HS-5 (cell line): ENCODE measurements at places on chromosomes 3 and 15.

DNA sequence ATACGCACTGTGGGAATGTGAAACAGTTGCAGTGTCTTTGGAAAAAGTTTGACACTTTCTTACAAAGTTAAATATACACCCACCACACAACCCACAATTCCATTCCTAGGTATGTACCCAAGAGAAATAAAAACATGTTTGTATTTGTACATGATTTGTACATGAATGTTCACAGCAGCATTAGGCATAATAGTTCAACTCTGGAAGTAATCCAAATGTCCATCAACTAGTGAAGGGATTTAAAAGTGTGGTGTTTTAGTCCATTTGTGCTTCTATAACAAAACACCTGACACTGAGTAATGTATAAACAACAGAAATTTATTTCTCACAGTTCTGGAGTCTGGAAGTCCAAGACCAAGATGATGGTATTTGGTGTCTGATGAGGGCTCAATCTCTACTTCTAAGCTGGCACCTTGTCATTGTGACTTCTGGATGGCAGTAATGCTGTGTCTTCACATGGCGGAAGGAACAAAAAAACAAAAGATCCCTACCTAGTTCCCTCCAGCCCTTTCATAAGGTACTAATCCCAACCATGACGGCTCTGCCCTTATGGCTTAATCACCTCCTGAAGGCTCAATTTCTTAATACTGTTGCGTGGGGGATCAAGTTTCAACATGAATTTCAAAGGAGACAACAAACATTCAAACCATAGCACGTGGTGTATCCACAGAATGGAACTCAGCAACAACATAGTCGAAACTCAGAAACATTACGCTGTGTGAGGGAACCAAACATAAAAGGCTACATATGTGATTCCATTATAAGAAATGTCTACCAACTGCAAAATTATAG is 120.5 kb downstream of the AQP9 start:
- DNase-seq: no peak

DNA sequence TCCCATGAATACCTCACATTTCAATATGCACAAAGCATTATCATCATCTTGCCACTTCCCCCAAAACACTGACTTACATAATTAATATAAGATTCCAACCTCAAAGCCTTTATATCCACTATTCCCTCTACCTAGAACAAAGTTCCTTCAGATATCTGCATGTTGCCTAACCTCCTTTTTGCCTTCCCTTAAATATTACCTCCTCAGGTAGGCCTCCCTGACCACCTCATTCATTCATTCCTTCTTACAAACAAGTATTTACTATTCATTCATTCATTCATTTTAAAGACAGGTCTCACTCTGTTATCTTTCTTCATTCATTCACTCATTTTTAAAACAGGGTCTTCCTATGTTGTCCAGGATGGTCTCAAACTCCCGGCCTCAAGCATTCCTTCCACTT is 18.6 kb downstream of the DYNC1LI1 start:
- DNase-seq: no peak

DNA sequence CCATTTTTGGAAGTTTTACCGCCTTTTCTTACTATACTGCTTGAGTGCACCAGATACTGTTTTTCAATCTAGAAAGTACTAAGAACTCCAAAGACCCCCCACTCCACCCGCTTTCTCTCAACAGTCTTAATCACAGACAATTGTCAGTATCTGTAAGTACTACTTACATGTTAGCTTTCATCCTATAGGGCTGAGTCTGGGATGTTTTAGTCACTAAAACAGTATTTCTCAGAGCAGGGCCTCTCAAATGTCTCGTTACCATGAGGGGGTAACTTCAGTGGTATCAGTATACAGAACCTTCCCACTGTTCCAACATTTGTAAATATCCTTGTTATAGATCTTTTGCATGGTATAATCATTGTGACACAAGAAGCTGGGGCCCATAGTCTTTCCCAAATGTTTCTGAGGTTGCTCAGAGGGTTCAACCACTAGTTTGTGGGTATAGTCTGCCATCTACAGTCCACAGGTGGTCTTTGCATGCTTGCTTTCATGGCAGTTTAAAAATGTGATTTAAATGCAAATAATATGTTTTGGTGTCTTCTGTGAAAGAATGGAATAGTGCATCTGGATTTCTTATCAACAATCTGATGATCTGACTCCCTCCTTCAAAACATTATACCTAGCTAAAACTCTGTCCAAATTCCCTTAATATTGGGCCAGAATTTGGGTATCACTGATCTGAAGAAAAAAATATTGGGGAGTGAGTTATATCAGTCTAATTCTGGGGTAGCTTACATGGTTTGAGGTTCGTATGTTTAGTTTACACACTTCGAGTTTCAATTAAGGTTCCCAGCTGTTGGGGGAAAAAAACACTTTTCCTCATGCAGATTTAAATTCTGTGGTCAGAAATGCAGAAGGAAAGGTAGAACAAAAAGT is 18.0 kb upstream of the DNAJC13 start:
- peak; percentile 39 for DNase-seq

- DNase-seq: no peak
Observed at GRCh38 chr15:77966540-77967234, 110.8 kb downstream of the TBC1D2B start.

DNA sequence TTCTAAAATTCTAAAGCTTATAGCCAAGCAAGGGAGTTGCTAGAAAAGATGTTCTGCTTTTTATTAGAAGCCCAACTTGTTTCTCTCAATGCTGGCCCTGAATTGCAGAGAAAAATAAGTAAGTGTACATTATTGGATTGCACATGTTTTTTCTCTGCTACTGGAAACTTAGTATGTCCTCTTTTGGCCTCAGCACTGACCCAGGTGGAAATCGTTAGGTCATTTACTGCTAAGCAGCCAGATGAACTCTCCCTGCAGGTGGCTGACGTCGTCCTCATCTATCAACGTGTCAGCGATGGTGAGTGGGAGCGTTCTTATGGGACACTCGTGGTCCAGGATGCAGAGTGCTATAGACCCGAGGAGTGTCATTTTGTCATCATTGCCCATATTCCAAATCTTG is 69.8 kb downstream of the DHX36 start:
- no peak for DNase-seq

DNA sequence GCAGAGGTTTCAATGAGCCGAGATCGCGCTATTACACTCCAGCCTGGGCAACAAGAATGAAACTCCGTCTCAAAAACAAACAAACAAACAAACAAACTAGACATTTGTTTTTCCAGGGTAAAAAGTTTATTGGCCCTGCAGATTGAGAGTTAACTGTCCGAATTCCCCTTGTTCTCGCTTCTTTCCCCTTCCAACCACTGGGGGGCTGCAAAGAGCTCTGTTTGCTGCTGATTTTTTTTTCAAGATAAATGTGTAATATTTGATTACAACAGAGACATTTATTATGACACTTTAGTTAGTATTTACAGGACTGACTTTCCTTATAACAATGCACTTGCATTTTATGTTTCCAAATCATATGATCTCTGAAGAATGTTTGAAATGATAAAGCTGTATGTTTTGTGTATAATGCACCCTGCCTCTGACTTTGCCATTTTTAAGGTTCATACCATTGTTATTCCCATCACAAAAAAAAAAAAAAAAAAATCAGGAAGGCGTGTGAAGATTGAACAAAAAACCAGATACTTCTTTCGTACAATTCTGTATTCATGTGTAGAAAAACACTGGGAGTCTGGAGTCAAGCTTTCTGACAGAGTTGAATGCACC is 2.8 kb downstream of the CLSTN2 start:
- DNase-seq: no peak

DNA sequence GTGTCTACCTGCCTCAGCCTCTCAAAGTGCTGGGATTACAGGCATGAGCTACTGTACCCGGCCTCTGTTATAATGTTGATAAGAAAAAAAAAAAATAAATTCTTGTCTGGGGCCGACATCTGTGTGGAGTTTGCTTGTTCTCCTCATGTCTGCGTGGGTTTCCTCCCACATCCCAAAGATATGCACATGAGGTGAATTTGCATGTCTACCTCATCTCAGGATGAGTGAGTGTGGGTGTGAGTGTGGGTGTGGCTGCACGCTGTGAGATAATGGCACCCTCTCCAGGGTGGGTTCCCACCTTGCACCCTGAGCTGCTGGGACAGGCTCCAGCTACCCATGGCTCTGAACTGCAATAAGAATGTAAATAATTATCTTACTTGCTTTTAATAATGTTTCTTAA is 25.9 kb upstream of the UACA start:
- no peak for DNase-seq

- DNase-seq: no peak
Observed at GRCh38 chr3:13634615-13635014, 85.7 kb downstream of the FBLN2 start.

- DNase-seq: no peak
Observed at GRCh38 chr3:69121513-69121912, 882 bp downstream of the LMOD3 start.

- no peak for DNase-seq
Observed at GRCh38 chr3:39474126-39474515, 6.6 kb downstream of the MOBP start.

GRCh38 chr15:32007355-32007960 is 22.9 kb upstream of the CHRNA7 start:
- no peak for DNase-seq

- DNase-seq: no peak
Observed at GRCh38 chr3:30664884-30665283, 58.5 kb downstream of the TGFBR2 start.

GRCh38 chr15:89221543-89221942 is at the start of gene RLBP1:
Gene RLBP1 (minus strand): TSS chr15:89221579. CDS start chr15:89218975, 2,604 bp downstream.
- DNase-seq: no peak

GRCh38 chr3:112117841-112118571 is 15.0 kb downstream of the GCSAM start:
- no peak for DNase-seq

GRCh38 chr3:129224984-129225393 is 24.4 kb upstream of the COPG1 start:
- DNase-seq: no peak

GRCh38 chr3:181899702-181900101 is 188.0 kb downstream of the SOX2 start:
- no peak for DNase-seq

DNA sequence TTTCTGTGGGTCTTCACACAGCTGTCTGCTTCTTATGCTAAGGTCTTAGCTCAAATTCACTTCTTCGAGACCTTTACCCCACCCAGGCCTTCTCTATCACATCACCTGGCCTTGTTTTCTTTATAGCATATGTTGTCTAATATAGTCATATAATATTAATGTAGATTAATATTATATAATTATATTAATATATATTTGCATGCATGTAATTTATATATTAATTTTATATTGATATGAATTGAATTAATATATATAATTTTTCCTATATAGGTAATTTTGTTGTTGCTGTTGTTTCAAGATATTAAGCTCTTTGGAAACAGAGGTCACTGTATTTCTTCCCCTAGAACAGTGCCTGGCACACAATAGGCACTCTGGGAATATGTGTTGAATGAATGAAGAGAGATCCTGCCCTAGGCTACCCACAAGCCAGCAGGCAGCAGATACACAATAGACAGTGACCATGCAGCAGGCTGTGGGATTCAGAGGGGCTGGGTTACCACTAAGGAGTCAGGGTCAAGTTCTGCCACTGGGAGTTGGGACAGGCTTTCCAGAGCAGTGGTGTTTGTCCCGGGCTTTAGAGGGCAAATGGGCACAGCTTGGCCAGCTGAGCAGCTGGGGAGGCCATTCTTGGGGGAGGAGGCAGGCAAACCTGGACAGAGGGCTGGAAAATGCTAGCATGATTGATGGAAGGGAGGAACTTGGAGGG is 126.3 kb downstream of the DNAJB8 start:
- DNase-seq: no peak

DNA sequence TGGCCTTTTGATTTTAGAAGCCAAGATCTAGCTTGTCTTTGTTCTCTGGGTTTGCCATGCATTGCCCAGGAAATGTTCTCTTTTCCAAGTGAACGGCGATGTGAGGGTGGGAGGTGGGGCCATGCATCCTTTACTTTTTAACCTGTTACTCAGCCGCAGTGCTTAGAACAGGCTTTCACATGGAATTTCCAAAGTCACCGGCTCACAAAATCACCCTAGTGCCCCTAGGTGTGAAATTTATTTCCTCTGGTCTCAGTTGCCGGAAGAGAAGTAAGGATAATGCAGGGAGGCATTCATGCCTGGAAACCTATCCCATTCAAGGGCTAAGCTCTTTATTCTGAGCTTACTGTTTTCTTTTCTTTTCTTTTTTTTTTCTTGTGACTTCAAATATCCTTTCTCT is 93.2 kb downstream of the CACNA2D3 start:
- DNase-seq: no peak

- DNase-seq: no peak
Observed at GRCh38 chr3:22334996-22335395, 584.0 kb upstream of the ZNF385D start.

DNA sequence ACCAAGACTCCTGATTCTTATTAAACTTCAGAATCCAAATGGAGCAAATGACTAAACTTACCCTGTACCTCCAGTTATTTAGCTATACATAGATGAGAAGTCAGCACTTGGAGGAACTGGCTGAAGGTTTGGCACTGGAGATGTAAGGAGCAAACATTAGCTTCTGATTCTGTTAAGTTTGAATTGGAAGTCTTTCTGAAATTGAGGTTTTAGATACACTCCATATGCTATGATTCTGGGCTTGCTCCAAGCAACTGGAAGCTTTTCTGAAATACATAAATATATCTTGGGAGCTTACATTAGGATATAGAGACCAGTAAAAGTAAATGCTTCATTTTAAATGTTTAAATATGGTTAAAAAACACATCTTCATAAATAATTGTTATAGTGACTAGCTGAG is 333.7 kb downstream of the EPHA3 start:
- no peak for DNase-seq

DNA sequence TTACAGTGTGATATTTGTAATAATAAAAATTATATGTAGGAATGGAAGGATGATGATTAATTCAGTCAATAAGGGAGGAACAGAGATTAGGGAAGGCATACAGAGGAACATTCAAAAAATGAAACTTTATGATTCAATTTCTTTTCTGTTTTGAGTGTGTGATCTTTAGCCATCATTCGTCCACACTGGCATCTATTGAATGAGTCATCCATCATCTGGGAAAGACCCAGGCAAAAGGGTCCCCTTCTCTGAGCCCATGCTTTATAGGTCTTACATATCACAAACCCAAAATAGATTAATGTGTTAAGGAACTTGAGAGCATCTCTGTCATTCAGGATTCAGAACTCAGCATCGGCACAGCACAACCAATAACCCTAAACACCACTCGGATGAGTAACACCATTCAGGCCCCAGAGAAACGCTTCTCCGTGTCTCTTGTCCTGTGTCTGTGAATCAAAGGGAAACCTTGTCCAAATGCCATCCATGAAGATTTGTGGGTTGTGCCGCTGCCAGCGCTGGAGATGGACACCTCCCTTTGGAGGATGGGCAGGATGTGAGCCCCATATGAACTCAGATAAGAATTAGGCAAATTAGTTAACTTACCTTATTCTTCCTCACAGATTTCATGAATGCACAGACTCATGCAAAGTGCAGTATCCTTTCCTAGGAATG is 21.7 kb upstream of the TPM1 start:
- DNase-seq: no peak

GRCh38 chr15:64536244-64536836 is 76.0 kb downstream of the ZNF609 start:
- peak; percentile 58 for DNase-seq
